ENCODE measurements at places on chromosomes 4 and X.

- DNase-seq = no peak
These were observed 499.3 kb downstream of the EPHA5 start for GRCh38 chr4:65170768-65171514.

- peak; percentile 31 for DNase-seq
These were observed 134.0 kb downstream of the COL4A6 start for GRCh38 chrX:108304210-108304609.

DNA sequence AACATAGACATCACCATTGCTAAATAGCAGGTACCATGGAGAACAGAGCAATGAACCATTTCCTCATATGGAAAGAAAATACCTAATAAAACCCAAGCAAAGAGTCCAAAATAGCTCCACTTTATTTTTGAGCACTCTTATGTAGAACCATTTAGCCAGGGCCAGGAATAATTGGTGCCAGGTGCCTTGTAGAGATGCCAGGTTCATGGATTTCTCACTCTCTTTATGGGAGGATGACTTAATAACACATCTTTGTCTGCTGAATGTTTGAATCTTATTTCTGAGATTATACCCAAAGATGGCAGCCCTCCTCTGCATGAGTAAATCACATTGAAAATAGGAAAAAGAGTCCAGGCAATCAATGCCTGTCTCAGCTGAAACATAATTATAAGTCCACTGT, 212.3 kb upstream of the SFRP2 start:
- no peak for DNase-seq

DNA sequence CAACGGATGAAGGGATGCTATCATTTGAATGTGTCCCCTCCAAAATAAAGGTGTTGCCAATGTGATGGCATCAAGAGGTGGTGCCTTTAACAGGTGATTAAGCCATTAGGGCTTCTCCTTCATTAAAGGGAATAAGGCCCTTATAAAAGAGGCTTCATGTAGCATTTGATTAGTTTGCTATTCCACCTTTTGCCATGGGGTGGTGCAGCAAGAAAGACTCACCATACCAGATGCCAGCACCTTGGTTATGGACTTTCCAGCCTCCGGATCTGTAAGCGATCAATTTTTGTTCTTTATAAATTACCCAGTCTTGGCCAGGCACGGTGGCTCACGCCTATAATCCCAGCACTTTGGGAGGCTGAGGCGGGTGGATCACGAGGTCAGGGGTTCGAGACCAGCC, 7.9 kb upstream of the SLC25A43 start:
- DNase-seq = peak; percentile 46

GRCh38 chr4:139972305-139972704, 181.7 kb downstream of the MAML3 start:
- no peak for DNase-seq

GRCh38 chr4:118352843-118353533, at the start of gene PRSS12:
Gene PRSS12 (minus strand): TSS chr4:118353003. CDS start chr4:118352720, 283 bp downstream.
- peak; percentile 91 for DNase-seq

GRCh38 chr4:151323667-151324066, 1.7 kb downstream of the SH3D19 start:
- no peak for DNase-seq

GRCh38 chr4:8727546-8728510, 135.3 kb downstream of the CPZ start:
- DNase-seq = peak; percentile 49

GRCh38 chrX:85018471-85018870, 14.8 kb downstream of the APOOL start:
- DNase-seq = no peak

GRCh38 chr4:10134141-10134540, 17.5 kb upstream of the WDR1 start:
- no peak for DNase-seq
